ENCODE measurements at places on chromosomes 3 and 15.

- no peak for DNase-seq
These were observed 501.0 kb downstream of the IGSF11 start for GRCh38 chr3:118533676-118534075.

GRCh38 chr3:8678751-8679150 lies 34.2 kb upstream of the SSUH2 start:
- no peak for DNase-seq

GRCh38 chr15:99249270-99249841 lies at the start of gene TTC23:
TSS of gene TTC23 (minus strand) at chr15:99249581. CDS start at chr15:99228712, 20,869 bp downstream.
- DNase-seq, result peak; percentile 75

DNA sequence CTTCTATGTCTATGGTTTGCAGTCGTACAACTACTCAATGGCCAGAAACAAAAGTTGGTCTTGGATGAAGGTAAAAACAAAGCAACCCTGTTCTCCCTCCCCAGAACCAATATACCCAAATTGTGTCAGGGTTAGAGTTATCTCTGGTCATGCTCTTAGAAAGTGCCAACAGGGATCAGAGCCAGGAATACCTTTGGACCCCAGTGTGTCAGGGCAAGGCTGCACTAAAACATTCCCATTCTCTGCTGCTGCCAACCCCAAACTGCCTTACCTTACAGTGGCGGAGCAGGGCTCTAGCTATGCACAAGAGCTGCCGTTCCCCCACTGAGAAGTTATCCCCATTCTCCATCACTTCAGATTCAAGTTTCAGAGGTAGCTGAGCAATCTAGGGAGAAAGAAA lies 42.4 kb upstream of the PARL start:
- DNase-seq, result no peak

DNA sequence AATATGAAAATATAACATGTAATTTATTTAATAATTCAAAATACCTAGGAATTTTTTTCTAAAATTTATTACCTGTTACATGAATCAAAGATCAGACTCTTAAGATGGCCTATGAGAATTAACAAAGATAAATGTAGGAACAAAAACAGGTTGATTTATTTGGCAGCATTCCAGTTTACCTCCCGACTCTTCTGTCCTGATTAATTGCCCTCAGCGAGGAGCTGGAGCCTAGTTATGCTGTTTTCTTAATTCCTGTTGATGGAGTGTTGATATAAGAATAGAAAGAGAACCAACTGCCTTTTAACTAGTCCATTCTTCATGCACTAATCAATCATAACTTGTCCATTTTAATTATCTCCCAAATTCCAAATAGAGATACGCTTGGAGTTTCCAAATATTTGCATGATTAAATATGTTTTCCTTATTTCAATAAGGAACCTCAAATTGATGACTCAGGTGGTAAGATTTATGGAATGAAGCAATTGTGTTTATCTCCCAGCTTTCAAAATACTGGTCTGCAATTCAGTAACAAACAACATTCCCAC lies 10.6 kb upstream of the CPB1 start:
- DNase-seq, result no peak

GRCh38 chr3:101709126-101709525 lies 15.3 kb upstream of the CEP97 start:
- DNase-seq, result no peak

GRCh38 chr3:97821287-97821773 lies 481 bp upstream of the CRYBG3 start:
- no peak for DNase-seq

- DNase-seq, result no peak
These were observed 6.6 kb upstream of the SCAP start for GRCh38 chr3:47482366-47482765.

GRCh38 chr3:38541806-38542205 lies 45.7 kb downstream of the EXOG start:
- no peak for DNase-seq

- DNase-seq, result no peak
These were observed 71.2 kb downstream of the TNFAIP8L3 start for GRCh38 chr15:51023499-51023898.

GRCh38 chr15:68643216-68643830 lies 64.5 kb downstream of the CORO2B start:
- no peak for DNase-seq

- DNase-seq, result no peak
These were observed 16.9 kb downstream of the PPP2R3A start for GRCh38 chr3:135982404-135982761.

DNA sequence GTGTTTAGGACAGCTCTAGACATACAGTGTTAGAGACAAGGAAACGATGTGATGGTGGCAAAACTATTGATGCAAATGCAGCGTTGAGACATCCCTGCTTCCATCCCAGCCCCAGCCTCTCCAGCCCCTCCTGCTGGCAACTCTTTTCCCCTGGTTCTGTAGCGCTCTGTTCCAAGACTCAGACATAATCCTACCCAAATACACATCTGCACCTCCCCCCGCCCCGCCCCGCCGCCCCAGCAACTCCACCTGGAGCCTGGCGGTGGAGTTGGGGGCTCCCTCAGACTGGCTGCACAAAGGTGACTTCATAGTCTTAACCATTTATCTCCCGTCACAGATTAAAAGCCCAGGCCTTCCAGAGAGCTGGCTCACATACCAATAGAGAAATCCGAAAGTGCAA lies 7.2 kb upstream of the SEC22A start:
- no peak for DNase-seq

GRCh38 chr15:52121896-52122295 lies 9.3 kb upstream of the BCL2L10 start:
- DNase-seq, result no peak

DNA sequence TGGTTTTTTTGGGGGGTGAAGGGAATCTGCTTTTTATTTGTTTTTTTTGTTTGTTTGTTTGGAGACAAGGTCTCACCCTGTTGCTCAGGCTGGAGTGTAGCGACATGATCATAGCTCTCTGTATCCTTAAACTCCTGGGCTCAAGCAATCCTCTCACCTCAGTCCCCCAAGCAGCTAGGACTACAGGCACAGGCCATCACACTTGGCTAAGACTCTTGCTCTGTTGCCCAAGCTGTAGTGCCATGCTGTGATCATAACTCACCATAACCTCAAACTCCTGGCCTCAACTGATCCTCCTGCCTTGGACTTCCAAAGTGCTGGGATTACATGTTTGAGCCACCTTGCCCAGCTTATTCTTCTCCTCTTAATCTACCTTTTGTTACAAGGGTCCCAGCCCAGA lies 31.8 kb downstream of the GPR176 start:
- no peak for DNase-seq

- no peak for DNase-seq
These were observed 396.6 kb downstream of the RBMS3 start for GRCh38 chr3:29677421-29677820.

GRCh38 chr3:177438596-177439220 lies 241.4 kb upstream of the TBL1XR1 start:
- DNase-seq, result no peak

DNA sequence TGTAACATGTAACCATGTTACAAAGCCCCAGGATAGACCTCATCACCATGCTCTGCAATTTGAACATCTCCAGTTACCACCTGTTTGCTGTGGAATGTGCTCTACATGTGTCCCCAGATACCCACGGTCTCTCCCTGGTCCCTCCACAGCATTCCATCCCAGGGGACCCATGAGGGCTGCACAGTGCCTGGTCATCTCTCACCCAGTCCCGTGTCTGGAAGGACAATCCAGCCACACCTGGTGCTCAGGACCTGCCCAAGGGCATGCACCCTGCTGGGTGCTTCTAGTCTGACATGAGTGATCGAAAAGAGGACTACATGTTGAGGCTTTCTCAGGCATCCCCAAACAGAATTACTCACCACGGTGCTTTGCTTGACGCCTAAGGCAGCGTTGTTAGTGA lies 119.6 kb upstream of the ATP10A start:
- DNase-seq, result no peak

DNA sequence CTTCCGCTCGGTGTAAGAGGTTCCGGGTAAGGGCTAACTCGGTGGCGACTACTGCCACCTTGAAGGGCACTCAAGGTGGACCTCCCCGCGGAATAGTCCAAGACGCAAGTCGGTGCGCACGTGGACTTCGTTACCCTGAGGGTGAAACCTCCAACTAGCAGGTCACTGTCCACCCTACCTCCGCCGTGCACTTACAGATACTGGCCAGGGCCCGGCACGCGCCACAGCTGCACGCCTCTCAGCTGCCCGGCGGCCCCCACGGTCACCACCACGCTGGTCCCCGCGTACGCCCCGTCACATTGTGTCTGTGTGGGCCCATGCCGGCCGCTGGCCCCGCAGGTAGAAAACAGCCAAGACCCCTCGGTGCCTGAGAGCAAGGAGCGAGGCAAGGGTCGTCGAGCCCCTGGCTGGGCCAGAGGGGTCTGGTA lies 1.1 kb downstream of the LTK start:
- DNase-seq, result no peak

DNA sequence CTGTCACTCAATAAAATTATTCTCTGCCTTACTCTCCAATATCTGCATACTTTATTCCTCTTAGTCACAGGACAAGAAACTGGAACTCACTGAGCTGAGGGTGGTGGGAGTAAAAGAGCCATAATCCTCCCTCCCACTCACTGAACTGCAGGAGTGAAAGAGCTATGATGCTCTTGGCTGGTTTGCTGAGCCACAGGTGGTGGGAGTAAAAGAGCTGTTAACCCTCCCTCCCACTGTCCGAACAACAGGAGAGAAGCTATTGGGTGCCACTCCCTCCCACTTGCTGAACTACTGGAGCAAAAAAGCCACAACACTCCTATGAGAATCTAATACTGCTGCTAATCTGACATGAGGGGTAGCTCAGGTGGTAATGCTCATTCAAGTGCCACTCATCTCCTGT lies 391.0 kb downstream of the NSUN3 start:
- no peak for DNase-seq

DNA sequence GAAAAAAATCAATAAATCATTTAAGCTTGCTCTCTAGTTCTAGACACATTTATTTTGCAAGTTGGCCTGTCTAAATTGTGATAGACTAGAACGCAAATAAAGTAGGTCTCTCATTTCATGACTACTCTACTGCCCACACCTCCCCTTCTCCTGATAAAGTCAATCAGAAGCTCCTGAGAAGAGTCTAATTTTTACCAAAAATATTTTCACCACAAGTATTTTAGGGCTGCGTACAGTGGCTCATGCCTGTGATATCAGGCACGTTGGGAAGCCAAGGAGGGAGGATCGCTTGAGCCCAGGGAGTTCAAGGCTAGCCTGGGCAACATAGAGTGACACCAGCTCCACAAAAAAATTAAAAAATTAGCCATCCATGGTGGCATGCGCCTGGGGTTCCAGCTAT lies 136.5 kb downstream of the TBC1D5 start:
- DNase-seq, result no peak

GRCh38 chr15:33016405-33017024 lies 178.0 kb downstream of the FMN1 start:
- no peak for DNase-seq

- no peak for DNase-seq
These were observed 54.8 kb downstream of the RASGRF1 start for GRCh38 chr15:79035814-79036213.

DNA sequence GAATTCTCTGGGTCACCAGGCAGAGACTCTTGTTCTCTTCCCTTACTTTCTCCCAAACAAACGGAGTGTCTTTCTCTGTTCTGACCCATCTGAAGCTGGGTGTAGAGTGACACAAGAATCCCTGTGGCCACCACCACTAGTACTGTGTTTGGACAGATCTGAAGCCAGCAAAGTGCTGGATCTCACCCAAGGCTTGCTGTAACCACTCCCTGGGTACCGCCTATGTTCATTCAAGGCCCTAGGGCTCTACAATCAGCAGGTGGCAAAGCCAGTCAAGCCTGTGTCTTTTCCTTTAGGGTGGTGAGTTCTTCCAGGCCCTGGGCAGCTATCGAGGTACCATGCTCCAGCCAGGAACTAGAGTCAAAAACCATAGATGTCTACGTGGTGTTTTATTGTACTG lies 149.2 kb upstream of the CTNNB1 start:
- DNase-seq, result no peak

- DNase-seq, result no peak
These were observed 64.4 kb downstream of the CCDC54 start for GRCh38 chr3:107441617-107442016.

GRCh38 chr3:18630295-18630694 lies 205.2 kb upstream of the SATB1 start:
- no peak for DNase-seq

DNA sequence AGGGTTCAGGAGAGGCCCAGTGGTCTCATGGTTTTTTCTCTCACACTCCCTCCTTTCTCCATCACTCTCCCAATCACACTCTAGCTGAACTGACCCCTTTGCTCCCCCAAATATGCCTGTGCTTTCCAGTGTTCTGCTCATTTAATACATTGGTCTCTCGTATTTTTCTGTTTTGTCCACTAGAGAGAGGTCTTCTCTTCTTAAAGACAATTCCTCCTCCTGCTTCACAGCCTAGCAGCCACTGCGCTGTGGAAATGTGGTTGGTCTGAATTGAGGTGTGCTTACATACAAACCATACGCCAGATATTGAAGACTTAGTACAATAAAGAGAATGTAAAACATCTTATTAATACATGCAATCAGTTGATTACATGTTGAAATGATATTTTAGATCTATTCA lies 60.6 kb upstream of the XCR1 start:
- no peak for DNase-seq

GRCh38 chr3:175977968-175978752 lies 1119.0 kb downstream of the NAALADL2 start:
- no peak for DNase-seq

DNA sequence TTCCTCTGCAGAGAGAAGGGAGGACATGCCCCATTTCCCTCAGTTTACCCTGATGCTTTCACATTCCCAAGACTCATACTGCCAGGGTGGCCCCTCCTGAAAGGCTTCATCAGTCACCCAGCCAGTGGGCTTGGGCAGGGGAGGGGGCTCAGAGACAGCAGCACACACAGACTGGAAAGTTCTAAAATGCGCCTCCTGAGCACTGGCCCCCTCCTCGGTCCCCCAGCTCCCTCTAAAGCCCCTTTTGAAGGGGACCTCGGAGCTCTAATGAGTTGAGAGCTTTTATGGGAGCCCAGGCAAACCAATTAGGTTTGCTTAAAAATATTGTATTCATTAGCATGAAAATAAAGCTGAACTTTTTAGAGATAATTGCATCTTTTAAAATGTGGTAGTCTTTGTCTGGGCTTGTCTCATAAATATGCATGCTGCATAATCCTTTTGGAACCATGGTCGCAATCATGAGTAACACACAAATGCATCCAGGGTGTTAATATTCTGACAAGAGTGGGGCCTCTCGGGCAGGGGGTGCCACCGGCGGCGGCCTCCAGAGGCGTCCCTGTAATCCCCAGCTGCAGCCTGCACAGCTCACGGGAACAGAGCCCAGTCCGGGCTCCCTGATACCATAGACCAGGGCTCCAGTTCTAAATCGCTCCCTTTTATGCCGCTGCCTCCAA lies 78.5 kb downstream of the RPLP1 start:
- DNase-seq, result no peak
